ENCODE measurements at places on chromosomes 11 and 22.

DNA sequence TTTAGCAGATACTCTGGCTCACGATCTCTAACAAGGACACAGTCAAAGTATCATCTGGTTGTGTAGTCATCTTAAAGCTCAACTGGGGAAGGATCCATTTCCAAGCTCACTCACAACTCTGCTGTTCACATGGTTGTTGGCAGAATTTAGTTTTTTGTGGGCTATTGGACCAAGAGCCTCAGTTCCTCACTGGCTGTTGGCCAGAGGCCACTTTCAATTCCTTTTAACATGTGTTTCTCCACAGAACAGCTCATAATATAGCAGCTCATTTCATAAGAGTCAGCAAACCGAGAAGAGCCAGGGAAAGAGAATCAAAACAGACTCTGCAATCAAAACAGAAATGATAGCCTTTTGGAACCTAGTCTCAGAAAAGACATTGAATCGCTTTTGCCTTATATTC, 22.6 kb downstream of the IZUMO1R start:
- no peak for DNase-seq

GRCh38 chr11:134640971-134641968, 229.2 kb upstream of the B3GAT1 start:
- DNase-seq, result no peak

GRCh38 chr11:10164621-10165020, 129.4 kb downstream of the SBF2 start:
- DNase-seq, result no peak

DNA sequence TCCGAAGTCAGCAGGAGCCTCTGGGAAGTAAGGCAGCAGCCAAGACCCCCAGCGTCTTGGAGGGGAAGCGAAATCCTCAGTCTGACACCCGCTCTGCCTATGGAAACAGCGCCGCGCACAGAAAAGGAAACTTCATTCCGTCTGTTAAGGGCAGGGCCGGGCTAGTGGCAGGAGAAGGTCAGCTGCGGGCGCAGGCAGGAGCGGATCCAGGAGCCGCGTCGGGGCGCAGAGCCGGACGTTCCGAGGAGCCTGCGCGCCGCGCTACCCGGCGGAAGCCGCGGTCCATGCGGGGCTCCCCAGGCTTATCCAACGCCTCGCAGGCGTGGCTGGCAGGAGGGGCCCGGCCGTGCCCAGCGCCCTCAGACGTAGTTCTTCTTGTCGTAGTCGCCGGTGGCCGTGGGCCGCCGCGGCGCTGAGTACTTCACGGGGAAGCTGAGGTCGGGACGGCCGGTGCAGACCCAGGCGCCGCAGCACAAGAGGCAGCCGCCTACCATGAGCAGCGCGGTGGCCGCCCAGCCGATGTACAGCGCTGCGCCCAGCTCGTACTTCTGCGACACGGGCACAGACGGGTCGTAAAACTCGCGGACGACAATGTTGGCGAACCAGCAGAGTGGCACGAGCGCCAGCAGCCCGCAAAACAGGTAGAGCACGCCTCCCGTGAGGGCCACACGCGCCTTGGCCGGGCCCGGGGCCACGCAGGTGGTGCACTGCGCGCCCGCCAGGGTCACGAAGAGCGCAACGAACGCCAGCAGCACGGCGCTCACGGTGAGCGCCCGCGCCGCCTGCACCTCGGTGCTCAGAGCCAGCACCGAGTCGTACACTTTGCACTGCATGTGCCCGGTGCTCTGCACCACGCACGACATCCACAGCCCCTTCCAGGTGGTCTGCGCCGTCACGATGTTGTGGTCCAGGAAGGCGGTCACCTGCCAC, 705 bp downstream of the CLDN5 start:
- no peak for DNase-seq
